ENCODE measurements at places on chromosomes 2 and 18.

- DNase-seq = no peak
These were observed 16.0 kb upstream of the ATP8B1 start for GRCh38 chr18:57819119-57819518.

- no peak for DNase-seq
These were observed 23.9 kb downstream of the COL4A3 start for GRCh38 chr2:227188292-227188691.

DNA sequence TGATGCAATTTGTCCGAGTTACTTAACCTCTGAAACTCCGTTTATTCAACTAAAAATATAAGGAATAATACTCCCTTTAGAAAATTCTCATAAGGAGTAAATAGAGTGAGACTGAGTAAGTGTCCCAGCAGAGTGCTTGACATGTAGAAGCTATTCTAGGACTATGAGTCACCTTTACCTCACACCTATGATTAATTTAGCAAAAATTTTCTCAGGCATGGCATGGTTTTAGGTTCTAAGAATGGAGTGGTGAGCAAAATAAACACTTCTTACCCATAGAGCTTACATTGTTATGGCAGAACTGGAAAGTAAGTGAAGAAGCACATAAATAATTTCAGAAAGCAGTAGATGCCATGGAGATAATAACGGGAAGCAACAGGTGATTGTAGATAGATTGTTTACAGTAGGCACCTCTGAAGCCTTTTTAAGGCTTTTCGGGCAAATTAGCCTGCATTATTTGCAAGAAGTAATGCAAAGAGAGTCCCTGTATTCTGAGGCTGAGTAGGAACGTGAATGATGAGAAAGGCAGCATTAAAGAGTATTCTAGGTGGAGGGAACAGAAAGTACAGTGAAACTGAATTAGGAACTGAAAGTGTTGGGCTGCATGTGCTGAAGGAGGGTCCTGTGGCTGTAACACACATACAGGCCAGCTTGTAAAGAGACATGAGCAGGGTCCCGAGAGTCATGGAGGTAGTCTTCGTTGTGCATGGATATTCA, 209.2 kb downstream of the ZNF407 start:
- DNase-seq = no peak

DNA sequence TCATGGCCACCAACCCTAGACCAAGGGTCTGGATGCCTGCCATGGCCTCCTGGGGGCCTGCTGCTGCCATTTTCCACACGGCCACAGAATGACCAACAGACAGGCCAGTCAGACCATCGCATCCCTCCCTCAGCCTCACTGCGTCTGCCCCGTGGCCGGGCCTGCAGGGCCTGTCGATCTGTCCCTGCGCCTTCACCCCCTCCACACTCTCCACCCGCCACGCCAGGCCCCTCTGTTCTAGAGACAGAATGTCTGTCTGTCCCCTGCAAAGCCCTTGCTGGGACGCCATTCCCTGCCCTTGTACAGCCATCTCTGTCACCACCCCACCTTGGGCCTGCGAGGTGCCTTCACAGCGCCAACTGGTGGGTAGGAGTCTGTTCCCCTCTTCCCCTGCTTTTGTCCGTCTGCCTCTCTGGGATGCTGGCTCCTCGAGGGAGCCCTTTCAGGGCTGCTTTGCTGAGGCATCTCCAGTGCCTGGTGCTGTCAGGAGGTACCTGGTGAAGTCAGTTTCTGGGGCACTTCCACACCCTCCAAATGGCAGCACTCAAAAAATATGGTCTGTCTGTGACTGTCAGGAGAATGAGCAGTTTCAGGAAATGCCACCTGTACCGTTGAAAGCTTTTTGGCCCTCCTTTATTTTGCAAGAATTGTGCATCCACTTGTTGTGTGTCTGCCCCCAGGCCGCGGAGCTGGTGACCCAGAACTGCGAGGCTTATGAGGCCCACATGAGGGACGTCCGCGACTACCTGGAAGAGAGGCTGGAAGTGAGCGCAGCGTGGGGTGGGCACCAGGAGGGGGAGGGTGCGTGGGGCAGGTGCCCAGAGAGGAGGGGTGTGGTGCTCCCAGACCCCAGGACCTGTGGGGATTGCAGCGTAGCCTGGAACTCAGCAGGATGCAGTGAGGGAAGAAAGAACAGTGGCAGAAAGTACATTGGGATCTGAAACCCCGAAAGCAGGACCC, 6.7 kb upstream of the ESPNL start:
- no peak for DNase-seq

- no peak for DNase-seq
These were observed 19.9 kb downstream of the BIRC6 start for GRCh38 chr2:32376756-32377155.

DNA sequence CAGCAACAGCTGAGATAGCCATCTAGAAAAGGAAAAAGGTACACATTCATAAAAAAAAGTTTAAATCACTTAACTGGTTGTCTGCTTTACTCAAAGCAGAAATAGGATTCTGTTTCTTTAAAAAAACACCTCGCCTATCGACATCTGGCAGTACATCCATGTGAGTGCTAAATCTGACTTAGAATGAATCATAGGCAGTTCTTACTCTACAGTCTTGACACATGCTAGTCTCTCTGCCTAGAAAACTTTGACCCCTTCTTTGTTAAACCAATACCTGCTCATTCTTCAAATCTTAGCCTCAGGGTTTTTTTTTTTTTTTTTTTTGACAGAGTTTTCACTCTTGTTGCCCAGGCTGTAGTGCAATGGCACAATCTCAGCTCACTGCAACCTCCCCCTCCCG, 37.1 kb upstream of the GPR75 start:
- no peak for DNase-seq

GRCh38 chr2:104102615-104103014, 751.3 kb upstream of the POU3F3 start:
- no peak for DNase-seq

- no peak for DNase-seq
These were observed 5.2 kb upstream of the SPRED2 start for GRCh38 chr2:65437392-65438135.
